DND-41 (cell line): ENCODE measurements at places on chromosomes 6 and 20.

- no peak for DNase-seq
Observed at GRCh38 chr6:163729127-163729872, 314.8 kb downstream of the QKI start.

DNA sequence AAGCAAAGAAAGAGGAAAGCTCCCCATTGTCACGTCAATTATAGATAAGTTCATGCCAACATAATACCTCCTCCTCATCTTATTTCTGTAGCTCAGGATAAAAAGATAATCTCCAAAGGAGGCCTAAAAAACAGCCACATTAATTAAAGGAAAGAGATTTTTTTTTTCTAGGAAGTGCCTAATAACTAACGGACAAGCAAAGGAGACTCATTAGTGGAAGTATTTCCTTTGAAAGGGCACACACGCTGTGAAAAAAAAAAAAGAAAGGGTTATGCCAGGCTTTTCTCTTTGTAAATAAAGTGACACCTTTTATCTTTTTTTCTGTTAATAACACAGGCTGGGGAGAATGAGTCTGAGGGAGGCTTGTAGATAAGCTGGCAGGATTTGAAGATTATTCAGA is 55.7 kb downstream of the PCSK2 start:
- DNase-seq: no peak

GRCh38 chr6:32223258-32224235 is at the start of gene NOTCH4:
Gene NOTCH4, minus strand, starts transcription at chr6:32224067. Its CDS starts 139 bp downstream, at chr6:32223928.
- no peak for DNase-seq

DNA sequence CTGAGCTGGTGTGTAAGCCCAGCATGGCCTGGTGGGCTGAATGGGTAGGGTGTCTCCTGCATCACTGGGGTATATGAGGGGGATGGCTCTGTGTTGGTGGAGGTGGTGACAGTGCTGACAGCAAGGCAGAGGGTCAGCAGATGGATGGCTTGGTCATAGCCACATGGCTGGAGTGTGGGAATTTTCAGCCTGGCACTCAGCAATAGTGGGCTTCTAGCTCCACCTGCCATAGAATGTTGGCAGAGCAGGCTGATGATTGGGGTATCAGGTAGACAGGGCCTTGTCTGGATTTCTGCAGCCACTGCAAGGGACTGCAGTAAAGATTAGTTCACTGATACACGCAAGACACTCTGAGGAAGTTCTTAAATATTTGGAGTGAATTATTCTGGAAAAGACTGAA is 137.5 kb upstream of the BACH2 start:
- DNase-seq: no peak

- DNase-seq: no peak
Observed at GRCh38 chr6:40573221-40573620, 13.9 kb downstream of the LRFN2 start.

DNA sequence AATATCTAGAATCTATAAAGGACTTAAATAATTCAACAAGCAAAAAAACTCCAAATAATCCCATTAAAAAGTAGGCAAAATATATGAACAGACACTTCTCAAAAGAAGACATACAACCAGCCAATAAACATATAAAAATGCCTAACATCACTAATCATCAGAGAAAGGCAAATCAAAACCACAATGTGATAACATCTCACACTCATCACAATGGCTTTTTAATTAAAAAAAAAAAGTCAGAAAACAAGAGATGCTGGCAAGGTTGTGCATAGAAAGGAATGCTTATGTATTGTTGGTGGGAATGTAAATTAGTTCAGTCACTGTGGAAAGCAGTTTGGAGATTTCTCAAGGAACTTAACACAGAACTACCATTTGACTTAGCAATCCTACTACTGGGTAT is 979.6 kb upstream of the MAP3K7 start:
- no peak for DNase-seq

- DNase-seq: peak; percentile 94
Observed at GRCh38 chr6:30614843-30615218, 2.2 kb downstream of the PPP1R10 start.
